ENCODE measurements at places on chromosomes 5 and 9. TPM values are rescaled to one million over a fixed set of nuclear protein-coding genes. Genes with fewer than 3 reads are reported as not detected.

DNA sequence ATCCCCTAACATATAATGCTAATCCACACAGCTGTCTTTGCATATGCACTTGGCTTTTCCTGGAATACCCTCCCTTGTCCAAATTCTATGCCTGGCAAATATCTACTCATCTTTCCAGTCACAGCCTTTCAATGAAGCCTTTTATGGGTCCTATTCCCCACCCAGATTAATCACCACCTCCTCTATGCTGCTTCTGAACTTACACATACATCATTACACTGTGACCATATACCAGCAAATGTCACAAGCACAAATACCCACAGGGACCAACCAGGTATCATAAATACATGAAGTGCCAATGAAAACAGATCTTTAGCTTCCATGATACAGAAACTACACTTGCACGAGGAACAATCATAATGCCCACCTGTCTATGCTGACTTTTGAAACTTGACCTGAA lies 22.3 kb downstream of the LPAR1 start:
- DNase-seq: no peak

DNA sequence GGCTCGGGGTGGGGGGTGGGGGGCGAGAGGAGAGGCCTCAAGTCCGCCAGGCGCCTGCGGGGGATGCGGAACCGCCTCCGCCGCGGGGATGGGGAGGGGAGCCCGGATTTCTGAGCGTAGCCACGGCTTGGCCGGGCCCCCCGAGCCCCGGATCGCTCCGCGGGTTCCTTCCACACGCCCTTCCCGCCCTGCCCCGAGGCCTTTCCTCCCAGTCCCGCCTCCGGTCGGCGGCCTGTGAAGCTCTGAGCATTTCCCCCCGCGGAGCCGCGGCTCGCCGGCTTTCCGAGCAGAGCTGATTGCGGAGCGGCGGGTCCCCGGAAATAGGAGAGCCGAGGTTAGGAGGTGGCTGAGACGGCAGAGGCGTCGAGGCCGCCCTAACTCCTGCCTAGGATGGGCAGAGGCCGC lies 6.1 kb downstream of the IRX4 start:
- DNase-seq: no peak

ARHGEF39 gene
- polyA plus RNA-seq: 1.2 TPM

DNA sequence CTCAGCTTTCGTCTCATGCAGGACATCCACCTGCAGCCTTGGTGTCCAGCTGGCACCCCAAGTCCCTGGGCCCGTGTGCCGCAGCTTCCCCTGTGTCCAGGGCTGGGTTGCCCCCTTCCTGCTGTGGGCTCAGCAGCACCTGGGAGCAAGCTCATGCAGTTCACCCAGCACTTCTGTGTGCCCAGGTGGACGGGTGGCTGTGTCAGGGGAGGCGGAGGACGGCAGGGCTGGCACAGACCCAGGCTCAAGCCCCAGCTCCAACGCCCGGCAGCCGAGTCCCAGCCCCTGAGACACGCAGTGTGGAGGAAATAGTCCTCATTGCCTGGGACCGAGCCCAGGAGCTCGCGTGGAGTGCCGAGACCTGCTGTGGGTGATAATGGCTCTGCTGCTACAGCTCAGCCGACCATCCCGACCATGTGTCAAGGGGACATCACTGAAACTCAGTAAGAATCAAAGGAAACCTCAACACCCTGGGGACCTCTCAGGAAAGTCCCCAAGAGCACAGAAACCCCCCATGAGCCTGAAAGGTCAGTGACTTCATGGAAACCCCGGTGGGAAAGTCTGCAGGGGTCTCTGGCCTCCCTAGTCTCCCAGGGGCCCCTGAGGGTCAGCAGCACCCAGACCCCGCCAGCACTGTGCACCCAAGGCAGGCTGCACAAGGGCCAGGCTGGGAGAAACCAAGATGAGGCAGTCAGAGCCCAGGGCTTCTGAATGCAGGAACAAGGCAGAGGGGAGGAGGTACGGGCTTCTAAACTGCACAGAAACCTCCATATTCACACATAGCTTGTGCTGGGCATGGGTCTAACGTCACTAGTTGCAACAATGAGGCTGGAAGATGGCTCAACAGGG lies 38.8 kb downstream of the LPCAT1 start:
- no peak for DNase-seq

DNA sequence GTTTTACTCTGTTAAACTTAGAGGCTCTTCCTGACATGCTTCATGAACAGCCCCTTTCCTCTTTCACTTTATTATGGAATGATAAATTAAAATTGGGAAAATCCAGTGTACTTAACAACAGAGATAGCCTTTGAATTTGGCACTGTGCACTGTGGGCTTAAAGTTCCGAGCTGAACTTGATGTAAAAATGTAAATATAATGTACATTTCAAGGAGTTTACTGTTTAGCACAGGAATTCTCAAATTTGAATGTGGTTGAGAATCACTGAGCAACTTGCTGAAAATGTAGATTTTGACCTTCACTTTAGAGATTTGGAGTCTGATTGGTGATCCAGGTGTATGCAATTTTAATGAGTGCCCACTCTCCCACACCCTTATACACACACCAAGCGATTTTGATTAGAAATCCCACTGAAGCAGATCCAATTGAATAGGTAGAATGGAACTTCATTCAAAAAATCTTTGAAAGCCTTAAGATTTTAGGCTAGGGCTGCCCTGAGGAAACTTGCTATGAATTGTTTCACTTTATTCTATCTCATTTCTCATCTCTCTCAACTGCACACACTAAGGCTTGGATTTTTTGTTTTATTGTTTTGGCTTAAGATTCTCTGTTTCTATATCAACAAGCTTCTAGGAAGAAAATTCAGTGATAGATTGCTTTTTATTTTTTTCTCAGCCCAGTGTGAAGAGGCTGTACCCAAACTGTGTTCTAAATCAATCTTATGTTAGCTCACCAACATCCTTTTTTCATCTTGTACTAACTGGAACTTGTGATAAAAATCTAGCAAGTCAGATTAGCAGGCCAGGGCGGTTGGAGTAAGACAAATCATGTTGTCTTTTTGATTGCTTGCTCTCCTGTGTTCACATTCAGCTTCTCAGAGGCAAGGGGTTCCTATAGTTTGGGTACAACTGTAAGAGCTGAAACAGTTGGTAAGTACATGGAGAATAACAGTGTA lies 22.9 kb downstream of the NUDT12 start:
- no peak for DNase-seq

S1PR3 gene
- not detected for polyA plus RNA-seq

GRCh38 chr9:133113949-133114885 lies 6.8 kb downstream of the RALGDS start:
- no peak for DNase-seq

- DNase-seq: no peak
Measured at GRCh38 chr9:87601176-87601575, 103.5 kb downstream of the DAPK1 start.

GRCh38 chr5:138369706-138370105 lies 17.2 kb downstream of the KDM3B start:
- no peak for DNase-seq

PCA3 gene
- not detected for polyA plus RNA-seq

DNA sequence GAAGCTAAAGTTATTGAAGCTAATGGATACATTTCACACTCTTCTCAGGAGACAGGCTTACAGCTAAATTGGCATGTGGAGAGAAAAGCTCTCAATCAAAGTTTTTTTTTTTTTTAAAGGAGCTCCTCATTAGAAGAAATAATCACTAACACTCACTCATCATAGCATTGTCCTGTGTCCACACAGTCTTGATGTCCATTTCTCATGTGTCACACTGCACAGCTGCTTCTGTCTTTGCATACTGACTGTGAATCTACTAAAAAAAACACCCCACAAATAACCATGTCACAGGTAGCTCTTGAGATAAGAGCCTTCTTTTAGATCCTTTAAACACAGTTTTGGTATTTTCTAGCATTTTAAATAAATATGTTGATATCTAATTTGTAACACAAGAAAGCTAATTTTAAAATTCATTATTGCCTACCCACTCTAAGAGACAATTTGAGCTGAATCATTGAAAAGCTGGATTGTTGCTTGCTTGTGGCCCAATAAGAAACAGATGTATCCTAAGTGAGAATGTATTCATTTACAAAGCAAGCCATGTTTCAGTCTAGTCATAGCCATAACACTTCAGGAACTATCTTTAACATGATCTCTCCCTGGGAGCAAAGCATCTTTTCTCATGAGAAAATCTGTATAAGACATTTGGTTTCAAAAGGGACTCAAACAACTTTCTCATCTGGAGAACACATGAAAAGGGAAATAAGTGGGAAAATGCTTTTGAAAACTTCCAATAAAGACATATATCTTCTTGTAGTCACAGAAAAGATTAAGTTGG lies 48.1 kb upstream of the PCSK1 start:
- no peak for DNase-seq

- no peak for DNase-seq
Measured at GRCh38 chr9:108113596-108113995, 624.0 kb upstream of the KLF4 start.

- no peak for DNase-seq
Measured at GRCh38 chr5:147643142-147643541, 133.3 kb upstream of the DPYSL3 start.

GARIN3 gene
- not detected for polyA plus RNA-seq

CTSV gene
- polyA plus RNA-seq: not detected

GRCh38 chr5:172336676-172337285 lies 53.2 kb upstream of the UBTD2 start:
- DNase-seq: no peak

DNA sequence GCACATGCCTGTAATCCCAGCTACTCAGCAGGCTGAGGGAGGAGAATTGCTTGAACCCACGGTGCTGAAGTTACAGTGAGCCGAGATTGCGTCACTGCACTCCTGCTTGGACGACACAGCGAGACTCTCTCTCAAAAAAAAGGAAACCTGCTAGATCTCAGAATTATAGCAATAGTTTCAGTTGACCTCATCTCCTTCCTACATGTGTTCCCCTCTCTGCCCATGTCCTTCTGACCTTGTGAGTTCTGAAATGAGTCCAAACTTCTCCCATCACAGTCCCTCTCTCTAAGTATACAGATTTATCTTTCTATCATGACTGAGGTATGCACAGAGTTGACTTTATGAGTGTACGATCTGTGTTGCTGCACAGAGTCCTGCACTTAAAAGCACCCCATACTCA lies 44.6 kb upstream of the SHOC1 start:
- DNase-seq: no peak

DNA sequence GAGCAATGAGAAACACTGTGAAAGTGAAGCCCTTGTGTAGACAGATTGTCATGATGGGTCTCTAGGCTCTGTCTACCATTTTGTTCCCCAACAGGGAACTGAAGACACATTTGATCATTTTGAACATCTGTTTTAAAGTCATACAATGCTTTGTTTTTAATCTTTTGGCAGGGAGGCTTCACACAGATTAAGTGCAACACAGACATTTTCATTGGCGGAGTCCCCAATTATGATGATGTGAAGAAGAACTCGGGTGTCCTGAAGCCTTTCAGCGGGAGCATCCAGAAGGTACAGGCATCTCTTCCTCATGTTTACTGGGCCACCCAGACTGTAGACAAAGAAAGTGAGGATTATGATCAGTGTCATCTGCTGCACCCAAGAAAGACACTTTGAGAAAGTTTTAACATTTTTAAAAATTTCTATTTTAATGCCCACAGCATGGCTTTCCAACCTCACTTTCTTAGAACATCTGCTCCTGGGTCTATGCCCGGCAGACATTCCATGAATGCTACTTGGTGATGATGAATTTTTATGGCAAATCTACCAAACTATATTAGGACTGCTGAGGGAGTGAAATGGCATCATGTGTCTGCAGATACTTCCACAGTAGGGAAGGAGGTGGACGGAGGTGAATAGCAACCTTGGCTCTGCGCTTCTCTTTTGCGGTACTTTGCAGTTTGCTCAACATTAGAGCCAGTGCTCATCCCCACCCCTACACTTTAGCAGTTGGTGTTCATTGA lies 121.3 kb downstream of the LIFR start:
- no peak for DNase-seq

DNA sequence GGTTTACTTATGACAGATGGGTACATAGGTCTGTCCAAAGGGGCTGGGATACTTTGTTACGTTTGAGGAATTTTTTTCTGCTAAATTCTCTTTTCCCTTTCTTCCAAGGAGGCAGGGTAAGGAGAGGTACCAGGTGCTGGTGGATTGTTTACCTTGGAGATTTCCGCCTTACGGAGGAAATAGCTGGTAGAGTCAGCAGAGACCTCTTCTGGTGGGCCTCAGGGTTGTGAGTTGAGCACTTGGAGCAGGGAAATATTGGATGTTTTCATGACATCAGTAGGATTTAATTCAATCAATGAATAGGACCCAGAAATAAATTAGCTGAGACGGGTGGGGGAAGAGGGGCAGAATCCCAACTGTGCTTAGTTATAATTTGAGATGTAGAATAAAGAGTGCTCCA lies 60.0 kb upstream of the TAF11L2 start:
- DNase-seq: no peak

DNA sequence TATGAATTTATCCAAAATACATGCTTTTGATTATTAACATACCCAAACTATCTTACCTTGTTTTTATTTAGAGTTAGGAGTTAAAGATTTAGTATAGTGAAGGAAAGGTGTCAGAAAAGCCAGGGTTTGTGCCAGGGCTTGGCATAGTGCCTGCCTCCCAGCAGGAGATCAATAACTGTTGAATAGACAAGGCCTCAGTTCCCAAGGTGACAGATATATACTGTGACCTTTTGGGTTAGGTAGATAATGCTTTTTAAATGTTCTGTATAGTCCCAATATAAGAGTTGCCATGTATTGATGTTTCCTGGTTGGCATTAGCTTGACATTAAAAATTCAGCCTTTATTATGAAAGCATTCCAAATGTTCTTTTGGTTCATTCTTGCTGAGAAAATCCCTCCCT lies 121.8 kb downstream of the MCTP1 start:
- DNase-seq: no peak

- DNase-seq: no peak
Measured at GRCh38 chr9:124066783-124067577, 55.4 kb downstream of the LHX2 start.

DNA sequence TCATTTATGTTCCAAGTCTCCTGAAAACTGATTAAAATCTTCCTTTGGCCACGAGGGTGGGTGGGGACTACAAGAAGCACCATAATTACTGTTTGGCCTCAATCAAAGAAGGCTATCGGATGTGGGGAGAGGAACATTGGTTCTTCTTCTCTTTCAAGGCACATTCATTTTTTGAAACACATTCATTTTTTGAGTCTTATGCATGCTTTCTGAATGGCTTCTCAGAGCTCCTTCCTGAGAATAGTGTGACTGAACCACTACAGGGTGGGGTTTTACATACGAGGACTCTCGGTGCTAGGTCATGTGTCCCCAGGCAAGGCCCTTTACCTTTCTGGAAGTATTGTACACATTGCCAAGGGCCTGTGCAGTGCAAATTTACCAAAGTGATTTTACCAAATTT lies 7.0 kb upstream of the GRIA1 start:
- no peak for DNase-seq

NOXA1 gene
- polyA plus RNA-seq: 1.3 TPM

- peak; percentile 20 for DNase-seq
Measured at GRCh38 chr9:130172161-130172857, at the start of gene NCS1. NCS1 (plus strand) TSS chr9:130172404; CDS start chr9:130172664, 260 bp downstream.

Data from CD8-positive, alpha-beta memory T cell (primary cell).